Activated CD4-positive, alpha-beta T cell treated with anti-CD3 and anti-CD28 coated beads, Interleukin-2, amount 10 ng/mL, durations not matched to agents 7 days and 5 days (primary cell): ENCODE measurements at places on chromosomes 11 and 22.

DNA sequence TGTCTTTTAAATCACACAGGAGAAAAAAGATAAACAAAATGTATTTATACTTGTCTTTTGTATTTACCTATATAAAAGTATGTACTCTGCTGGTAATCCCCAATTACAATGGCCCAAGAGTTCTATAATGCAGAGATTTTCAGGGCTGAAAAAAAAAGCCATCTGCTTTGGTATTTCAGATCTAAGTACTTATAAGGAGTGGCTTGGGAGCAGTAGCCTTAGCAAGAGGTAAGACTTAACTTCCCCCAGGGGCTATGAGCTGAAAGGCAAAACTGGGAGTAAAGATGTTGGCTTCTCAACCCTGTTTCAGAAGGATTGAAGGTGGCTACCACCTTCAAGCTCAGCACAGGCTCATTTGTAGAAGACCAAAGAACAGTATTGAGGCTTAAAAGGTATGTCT, 35.3 kb upstream of the EP300 start:
- no peak for DNase-seq

GRCh38 chr11:134226806-134227325, 2.4 kb downstream of the VPS26B start:
- DNase-seq: no peak

DNA sequence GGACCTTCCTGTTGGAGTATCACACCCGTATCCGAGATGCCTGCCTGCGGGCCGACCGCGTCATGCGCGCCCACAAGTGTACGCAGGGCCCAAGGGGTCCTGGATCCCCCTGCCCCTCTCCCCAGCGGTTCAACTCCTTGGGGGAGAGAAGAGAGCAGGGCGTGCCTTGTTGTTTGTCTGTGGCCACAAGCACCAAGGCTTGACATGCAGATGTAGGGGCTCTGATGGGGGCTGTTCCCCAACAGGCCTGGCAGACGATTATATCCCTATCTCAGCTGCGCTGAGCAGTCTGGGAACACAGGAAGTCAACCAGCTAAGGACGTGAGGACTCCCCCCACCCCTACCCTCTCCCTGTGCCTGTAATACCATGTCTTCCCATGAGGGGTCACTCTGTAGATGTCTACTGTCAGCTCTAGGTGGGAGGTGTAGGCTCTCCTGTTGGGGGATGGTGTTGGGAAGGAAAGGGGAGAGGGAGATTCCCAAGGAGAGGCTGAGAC, 6.8 kb downstream of the CFL1 start:
- DNase-seq: no peak

DNA sequence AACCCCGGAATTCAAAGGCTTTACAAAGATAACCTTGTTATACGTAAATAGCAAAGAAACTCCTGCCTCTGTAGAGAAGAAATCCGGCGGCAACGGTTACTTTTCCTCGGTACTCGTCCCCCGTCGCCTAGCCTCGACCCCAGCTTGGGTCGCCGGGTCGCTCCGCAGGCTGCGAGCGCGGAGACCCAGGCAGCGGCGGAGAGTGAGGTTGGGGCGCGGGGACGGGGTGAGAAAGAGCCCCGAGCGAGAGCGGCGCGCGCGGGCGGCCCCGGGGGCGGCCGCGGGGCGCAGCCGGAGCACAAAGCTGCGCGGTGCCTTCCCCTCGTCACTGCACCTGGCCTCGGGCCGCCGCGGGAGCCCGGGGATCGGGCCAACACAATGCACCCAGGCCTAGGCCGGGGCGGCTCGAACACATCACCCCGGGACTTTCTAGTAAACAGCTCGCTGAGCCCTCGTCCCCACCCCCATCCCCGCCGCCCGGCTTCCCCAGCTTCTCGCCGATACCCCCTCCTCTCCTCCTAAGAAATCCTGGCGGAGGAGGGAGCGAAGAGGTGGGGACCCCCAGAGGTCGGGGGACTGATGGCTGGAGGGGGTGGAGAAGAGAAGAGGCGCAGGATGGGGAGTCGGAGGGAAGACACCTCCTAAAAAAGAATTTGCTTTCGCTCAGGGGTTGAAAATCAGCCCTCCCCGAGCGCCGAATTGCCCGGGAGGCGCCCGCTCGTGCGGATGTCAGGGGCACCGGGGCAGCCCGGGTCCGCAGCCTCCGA, 845 bp downstream of the MPPED2 start:
- DNase-seq: no peak

DNA sequence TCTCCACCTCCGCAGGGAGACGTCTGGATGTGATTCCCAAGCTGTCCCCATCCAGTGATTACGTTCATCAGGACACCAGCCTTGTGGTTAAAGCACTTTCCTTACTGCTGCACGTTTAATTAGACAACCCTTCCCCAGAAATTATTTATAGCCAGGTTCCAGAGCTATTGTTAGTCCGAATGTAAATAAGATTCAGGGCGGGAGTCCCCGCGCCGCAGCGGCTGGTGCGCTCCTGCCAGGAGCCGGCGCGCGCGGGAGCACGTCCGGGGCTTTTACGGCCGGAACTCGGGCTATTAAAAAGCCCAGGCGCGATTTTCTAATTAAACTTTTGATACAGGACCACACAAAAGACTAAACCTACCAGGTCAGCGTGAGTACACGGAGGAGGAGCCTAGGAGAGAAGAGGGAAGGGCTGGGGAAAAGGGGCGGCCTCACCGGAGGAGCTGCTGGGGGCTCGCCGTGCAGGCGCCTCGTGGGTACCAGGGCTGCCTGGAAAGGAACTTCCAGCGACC, 538.3 kb downstream of the OPCML start:
- no peak for DNase-seq

- DNase-seq: no peak
These were observed 10.9 kb downstream of the CYB561A3 start for GRCh38 chr11:61350803-61351202.

DNA sequence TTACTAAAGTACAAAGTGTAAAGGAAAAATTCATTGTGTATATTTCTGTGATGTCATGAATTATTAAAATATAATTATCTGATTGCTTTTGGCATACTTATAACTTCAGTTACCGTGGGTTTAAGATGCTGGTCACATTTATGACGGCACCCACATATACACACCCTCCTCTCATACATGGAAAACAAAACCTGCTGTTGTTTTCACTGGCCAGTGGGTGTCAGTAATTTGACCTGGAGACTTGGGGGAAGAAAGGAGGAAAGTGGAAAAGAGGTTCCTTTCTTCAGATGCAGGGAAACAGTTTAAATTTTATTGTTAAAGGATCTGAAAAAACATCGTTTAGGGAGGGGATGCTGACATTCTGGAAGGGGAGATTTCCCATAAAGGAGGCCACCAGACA, 742 bp upstream of the BBOX1 start:
- DNase-seq: no peak

DNA sequence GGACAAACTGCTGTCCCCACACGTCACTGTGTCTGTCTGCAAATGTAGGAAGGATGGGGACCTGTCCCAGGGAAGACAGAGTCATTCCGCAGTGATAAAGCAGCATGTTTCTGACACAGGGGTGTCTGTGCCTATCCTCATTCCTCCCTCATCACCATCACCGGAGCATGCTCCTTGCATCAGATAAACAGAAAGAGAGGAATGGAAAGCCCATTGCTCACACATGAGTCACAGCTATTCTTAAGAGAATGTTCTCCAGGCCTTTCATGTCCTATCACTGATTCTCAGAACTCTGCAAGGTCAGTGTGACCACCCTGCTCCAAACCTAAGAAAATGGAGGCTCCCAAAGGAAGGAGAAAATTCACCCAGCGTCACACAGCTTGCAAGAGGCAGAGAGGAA, 38.9 kb downstream of the ZNF195 start:
- no peak for DNase-seq

- DNase-seq: peak; percentile 58
These were observed 55.0 kb upstream of the ANO3 start for GRCh38 chr11:26276798-26277424.

- no peak for DNase-seq
These were observed 5.2 kb downstream of the TRPT1 start for GRCh38 chr11:64220798-64221197.

- DNase-seq: no peak
These were observed 20.6 kb upstream of the PDE3B start for GRCh38 chr11:14623036-14623435.

DNA sequence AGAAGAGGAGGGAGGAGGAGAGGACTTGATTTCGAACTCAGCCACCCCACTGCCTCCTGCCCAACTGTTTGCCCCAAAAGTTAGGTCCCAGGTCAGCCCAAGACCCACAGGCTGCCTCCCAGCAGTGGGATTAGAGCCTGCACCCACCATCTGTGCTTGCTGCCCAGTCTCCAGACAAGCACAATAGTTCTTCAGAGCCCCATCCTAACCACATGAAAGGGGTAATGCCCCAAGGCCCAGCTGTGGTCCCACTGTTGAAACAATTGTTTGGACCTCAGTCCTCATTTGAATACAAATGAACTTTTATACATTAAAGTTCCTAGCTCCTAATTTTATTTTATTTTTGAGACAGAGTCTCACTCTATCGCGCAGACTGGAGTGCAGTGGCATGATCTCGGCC, 5.4 kb upstream of the VPS51 start:
- DNase-seq: no peak

DNA sequence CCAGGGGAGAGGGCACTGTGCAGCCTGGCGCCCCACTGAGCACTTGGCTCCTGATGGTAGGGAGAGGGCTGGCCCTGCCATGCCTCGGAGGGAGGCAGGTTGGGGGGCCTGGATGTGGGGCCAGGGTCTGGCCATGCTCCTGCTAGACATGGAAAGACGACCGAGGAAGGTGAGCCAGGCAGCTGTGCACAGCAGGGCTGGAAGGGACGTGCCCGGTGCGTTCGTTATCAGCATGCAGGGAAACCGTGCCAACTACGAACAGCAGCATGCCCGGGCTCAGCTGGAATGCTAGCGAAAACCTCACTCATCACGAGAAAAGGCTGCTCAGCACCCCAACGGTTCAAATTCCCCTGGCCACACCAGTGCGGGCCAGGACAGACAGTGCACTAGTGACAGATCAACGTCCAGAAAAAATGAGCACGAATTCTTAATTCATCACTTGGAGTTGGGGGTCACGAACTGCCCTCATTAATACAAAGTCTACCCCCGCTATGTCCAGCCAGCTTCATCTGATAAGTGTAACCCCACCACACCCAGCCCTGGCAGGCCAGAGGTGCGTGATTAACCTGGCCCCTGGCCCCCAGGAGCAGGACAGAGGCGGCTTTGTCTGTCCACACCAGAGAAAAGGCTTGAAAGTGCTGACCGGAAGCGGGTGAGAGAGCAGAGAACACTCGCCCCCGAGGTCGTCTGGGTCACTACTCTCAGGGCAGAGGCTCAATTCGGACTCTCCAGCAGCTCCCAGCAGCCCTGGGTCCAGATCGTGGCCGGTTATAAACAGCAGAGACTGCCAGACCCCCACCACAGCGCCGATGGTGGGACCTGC, 84.2 kb downstream of the CELSR1 start:
- DNase-seq: no peak

GRCh38 chr11:71396548-71397123, 51.6 kb downstream of the DHCR7 start:
- no peak for DNase-seq

GRCh38 chr11:21541187-21541751, 651.6 kb upstream of the ANO5 start:
- DNase-seq: no peak

- DNase-seq: peak; percentile 14
These were observed 24.9 kb upstream of the EMSY start for GRCh38 chr11:76419896-76420295.

GRCh38 chr11:113369411-113369810, 18.2 kb upstream of the ANKK1 start:
- no peak for DNase-seq

GRCh38 chr22:41512421-41513194, 31.7 kb downstream of the POLR3H start:
- no peak for DNase-seq

GRCh38 chr11:21636561-21636960, 556.3 kb upstream of the ANO5 start:
- DNase-seq: no peak

DNA sequence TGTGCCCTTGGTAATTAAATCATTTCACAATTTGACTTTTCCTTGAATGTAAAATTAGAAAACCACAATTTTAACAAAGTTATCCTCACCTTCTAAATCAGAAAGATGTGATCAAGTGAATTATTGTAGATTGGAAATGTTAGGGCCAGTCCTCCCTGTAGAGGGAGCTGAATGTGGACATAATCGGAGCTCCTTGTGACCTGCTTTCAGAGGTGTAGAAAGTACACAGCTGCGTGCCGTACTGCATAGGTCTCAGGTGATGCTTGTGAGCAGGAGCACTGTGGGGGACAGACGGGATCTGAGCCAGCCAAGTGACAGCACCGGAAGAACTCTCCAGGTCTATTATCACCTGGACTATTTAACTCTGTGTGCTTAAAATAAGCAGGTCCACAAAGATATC, 338.0 kb downstream of the AASDHPPT start:
- DNase-seq: no peak

DNA sequence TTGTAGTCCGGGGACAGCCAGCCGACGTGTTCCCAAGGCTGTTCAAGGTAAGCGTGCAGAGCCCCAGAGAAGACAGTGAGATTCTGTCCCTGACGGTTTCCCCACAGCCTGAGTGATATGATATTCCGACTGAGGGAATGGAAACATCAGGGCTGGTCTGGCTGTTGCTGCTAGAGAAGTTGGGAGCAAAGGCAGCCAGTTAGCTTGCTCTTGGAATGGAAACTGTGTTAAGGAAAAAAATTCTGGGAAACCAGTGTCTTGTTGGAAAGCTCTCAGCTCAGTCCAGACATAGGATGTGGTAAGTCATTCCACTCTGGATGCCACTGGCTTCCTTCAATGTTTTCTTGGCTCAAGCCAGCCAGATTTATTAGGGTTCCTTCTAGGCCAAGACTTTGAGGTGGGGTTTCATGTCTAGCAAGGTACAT, 8.8 kb downstream of the CRY2 start:
- DNase-seq: no peak

- no peak for DNase-seq
These were observed 4.4 kb upstream of the B3GNT6 start for GRCh38 chr11:77029829-77030228.

DNA sequence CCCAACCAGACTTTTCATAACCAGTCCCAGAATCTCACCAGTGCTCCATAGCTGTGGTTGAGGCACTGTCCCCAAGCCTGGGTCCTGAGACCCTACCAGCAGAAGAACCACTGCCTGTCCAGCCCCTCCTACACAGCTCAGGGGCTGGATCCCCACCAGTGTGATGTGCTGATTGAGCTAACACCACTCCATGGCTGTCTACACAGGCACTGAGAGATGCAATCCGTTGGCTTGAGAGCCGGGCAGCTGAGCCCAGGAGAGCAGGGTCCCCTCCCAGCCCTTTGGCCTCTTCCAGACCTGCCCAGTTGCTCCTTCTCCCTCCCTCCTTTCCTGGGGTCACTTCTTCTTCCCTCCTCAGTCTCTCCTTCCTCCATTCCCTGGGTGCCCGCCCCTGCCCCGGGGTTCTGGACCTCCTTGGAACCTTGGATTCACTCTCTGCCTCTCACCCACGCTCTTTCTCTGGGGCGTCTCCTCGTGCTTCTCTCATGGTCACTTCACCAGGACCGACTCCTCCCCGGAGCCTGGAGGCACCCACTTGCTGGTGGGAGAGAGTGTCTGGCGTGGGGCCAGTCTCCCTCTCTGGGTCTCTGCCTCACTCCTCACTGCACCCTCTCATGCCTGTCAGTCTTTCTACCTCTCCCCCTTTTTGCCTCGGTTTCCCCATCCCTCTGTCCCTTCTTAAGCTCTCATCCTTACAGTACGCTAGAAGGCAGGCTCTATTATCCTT, 706 bp upstream of the SCYL1 start:
- no peak for DNase-seq
